Activated T-helper 1 cell treated with Interleukin-2 at 50 U/mL for 16 hours (primary cell): ENCODE measurements at places on chromosomes 7 and 10.
A peak's percentile ranks its signal among the peaks of the same experiment; 100 is the strongest.

GRCh38 chr10:12685261-12686058 lies 316.1 kb downstream of the CCDC3 start:
- no peak for DNase-seq

GRCh38 chr10:100509241-100509840 lies 10.3 kb downstream of the SEC31B start:
- DNase-seq = peak; percentile 25

DNA sequence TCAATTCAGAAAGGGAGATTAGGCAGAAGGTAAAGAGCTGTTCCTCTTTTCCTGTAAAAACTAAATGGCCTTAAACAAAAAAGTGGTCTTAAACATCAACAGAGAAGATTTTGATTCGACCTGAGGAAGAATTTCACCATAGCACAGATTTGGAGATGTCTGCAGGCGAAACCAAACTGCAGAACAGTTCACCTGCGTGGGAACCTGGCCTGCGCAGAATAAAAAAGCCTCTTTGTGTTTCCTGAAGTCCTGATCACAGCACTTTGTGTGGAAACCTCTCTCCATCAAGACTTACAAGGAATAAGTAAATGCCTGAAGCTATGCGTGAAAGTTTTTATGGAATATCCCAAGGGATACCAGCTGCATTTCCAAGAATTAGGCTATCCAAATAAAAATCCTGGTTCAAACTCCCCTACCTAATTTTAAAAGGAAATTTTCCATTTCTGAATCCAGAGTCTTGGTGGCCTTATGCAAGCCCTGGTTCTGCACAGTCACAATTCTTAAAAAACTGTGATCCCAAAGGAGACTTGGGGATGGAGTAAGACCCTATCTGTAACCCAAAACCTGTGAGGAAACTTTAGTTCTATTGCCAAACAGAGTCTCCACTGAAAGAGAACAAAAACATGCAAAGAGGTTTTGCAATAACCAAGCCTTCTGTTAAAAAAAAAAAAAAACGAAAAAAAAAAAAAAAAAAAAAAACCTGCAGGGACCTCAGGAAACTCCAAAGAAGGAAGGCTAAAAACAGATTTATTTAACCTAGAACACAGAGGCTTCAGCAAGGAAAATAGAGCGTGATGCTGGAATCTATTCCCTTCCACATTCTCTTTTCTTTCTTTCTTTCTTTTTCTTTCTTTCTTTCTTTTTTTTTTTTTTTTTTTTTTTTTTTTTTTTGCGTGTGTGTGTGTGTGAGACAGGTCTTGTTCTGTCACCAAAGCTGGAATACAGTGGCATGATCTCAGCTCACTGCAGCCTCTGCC lies 10.4 kb downstream of the CALML3 start:
- no peak for DNase-seq

DNA sequence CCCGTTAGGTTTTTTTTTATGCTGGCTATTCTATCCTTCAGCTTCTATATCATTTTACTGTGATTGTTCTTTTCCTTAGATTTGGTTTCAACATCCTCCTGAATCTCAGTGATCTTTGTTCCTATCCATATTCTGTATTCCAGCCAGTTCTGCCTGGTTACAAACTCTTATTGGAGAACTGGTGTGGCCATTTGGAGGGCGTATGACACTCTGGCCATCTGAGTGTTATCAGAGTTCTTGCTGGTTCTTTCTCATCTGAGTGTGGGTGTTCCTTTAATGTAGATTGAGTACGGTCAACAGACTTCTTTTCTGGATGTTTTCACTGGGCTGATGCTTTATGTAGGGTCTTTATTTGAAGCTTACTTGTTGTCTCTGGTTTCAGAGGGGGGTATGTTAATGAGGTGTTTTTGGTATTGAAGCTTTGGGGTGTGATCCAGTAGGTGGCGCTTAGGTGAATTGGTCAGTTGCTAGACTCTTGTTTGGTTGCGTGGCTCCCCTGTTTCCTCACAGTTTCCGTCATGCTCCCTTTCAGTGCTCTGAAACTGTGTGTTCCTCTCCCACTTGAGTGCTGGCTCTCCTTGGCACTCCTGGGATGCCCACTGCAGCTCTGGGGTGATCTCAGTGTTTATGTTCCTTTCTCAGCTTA lies 80.7 kb downstream of the FANK1 start:
- DNase-seq = no peak

DNA sequence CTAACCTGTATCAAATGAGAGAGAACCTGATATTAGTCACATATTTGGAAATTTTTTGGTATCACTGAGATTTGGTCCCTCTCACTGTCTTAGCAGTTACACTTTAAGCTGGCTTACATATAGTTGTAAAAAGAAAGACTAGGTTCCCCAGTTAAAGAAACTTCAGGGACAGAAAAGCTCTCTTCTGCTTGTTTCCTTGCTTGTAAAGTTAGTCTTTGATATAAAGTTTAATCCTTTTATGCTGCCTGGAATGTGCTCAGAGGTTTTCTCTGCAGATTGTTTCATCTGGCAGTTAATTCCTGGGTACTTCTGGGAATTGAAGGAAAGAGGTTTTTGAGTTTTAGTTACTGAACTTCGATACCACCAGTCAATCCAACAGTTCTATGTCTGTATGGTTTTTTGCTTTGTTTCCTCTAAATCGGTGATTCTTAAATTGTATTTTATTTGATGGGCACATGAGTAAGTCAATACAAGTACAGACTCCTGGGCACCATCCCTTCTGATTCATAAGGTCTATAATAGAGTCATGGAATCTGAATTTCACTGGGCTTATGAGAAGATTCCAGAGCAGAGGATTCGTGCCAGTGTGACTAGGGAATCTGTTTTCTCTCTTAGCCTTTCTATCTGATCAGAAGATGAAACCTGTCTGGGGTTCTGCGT lies 1080.9 kb upstream of the C7orf33 start:
- DNase-seq = no peak

DNA sequence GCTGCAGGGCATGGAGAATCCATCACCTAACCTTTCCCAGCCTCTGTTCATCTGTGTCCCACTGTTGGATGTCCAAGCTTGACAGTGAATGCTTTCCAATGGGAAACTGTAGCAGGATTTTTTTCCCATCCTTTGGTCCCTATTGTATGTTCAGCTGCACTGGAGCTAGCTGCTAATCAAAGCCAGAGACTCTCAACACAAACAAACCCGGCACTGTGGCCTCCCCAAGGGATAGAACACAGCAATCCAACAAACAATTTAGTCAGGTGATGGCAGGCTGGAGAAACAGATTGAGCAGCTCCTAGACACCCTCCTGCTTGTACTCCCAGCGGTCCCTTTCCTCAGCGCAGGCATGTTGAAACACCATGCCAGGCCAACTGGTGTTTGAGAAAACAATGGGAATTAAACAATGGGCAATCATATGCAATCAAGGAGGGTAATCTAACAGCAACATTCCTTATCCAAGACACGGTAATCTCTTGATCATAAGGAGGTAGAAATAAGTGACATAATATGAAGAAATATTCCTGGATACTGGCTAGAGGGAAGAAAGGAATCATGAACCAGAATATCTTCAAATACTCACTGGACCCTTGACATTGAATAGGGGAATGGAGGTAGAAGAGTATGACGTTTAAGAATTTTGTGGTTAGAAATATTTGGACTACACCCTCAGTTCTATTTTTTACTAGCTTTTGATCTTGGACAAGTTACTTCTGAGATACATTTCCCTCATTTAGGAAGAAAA lies 15.0 kb downstream of the PTN start:
- DNase-seq = no peak

GRCh38 chr7:33798686-33799325 lies 106.5 kb upstream of the BMPER start:
- DNase-seq = no peak

- DNase-seq = no peak
Observed at GRCh38 chr7:5429253-5429856, 5.7 kb upstream of the TNRC18 start.

DNA sequence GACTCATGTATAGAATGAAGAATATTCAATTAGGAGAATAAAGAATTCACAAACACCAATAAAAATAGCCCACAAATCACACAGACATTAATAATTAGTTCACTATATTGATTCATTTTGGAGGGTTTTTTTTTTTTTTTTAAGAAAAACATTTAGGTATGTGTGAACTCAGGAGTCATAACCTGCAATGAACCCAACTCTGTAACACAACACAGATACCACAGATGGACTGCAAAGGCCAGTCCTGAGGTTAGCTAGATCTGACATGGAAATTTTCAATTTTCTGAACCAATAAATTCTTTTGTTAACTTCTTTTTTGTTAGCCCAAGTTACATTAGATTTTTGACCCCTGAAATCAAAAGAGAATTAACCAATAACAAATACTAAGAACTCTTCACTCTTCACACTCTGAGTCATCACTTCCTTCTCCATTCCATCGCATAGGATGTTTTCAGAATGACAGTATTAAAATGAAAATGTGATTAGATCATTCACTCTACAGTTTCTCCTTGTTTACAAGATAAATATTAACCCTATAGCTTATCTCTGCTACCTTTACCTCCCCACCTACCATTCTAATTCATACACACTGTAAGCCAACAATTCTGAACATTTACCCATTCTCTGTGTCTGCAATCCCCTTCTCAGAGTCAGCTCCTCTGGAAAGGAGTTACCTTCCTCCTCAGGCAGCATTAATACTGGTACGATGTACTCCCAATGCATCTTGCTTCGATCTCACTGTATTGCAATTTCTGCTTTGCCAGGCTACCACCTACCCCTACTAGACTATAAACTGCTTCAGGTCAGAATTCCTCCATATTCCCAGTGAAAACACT lies 141.5 kb downstream of the LRRN3 start:
- DNase-seq = no peak
